ENCODE measurements at places on chromosomes 12 and 14.

- no peak for DNase-seq
These were observed 664.1 kb downstream of the NOVA1 start for GRCh38 chr14:25933731-25934130.

DNA sequence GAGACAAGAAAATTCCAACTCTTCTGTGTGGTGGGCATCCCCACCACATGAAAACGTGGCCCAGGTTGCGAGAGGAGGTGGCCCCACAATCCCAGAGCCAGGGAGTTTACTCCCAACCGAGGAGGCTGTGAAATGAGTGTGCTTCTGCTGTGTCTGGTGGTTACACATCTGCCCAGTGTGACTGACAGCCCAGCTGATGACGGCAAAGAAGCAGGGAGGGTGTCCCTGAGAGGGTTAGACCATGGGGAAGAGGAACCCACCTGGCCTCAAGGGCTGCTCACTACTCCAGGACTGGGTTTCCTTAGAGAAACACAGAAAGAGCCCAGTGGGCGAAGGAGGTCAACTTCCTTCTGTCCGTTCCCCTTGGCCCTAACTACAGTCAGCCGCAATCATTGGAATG, 24.6 kb downstream of the ZFP36L1 start:
- no peak for DNase-seq

DNA sequence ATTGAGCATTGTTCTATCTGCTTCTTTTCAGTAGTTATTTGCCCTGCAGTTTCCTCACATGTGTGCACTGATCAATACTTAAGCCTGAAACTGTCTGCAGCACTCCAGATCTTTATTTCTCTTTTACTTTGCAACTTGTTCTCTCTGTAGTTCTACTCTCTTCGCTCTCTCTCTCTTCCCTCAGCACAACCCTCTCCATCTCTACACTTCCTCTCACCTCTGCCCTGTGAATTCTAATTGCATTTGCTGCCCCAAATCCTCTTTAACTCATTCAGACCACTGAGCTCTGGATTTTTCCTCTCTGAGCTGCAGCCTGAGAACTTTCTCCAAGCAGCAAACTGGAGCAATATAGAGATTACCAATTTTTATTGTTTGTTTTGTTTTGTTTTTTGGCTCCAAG, 1035.5 kb downstream of the FSCB start:
- DNase-seq: no peak

DNA sequence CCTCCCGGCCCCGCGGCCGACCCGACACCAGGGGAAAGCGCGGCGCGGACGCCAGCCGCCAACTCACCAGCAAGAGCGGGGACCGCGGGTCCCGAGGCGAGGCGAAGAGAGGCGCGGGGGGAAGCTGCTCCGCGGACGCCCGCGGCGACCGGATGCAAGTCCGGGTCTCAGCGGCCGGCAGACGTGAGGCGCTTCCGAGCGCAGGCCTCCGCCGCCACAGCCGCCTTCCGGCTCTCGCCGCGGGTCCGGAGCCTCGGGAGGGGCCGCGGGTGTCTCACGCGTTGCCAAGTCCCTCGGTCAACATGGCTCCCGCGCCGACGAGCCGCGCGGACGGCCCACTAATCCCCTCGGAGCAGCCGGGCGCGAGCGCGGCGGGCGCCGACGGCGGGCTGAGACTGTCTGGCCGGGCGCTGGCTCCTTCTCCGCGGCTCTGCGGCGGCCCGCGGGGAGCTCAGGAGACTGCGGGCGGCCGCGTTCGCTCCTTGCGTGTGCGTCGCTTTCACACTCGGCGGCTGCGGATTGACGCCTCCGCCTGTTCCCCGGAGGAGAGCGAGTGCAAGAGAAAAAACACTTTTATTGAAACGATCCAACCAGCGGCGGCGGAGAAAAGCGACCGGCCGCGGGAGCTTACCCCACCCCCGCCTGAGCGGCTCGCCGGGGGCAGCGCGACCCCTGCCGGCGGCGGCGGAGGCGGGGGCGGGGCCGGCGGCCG, at the start of gene CDK17:
TSS of gene CDK17 (minus strand) at position 521 of the 712 bp plus-strand sequence. CDS start 65,603 bp downstream, outside the sequence.
- DNase-seq: peak; percentile 10

GRCh38 chr14:98847521-98848468, 424.2 kb downstream of the BCL11B start:
- no peak for DNase-seq

GRCh38 chr12:4178424-4179170, 95.0 kb upstream of the CCND2 start:
- no peak for DNase-seq

DNA sequence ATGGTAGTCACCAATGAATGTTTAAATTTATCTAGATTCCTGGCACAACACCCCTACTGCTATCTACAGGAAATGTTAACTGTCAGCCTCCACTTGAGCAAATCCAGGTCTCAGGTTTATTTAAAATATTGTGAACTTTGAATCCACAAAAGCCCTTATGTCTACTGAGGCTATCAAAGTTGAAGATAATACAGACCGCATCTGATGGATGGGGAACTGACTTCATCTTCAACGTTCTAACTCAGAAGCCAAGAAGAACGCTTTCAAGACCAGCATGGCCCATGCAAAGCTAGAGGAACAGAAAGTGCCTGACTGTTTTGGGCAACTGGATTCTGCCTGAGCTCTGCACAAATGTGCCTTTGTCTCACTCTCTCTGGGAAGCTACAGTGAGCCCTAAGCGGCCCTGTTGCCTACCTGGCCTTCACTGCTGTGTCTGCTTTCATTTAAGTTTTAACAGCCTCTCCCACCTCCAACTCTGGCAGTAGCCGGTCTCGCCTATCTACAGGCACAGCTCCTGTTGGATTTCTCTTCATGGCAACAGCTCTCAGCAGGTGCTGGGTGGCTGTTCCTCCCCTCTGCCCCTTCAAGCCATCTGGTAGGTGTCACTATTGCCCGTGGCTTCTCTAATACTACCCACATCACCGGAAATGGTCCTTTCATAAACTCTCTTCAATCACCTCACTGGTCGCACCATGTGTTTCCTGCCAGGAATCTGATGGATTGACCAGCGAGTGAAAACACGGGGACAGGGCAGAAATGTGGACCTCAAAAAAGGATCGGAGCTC, 112.1 kb upstream of the OVCH1 start:
- no peak for DNase-seq

GRCh38 chr14:96568621-96569020, 66.4 kb downstream of the PAPOLA start:
- no peak for DNase-seq

GRCh38 chr14:68784978-68785533, 7.8 kb downstream of the ZFP36L1 start:
- DNase-seq: peak; percentile 62

- DNase-seq: no peak
These were observed 94.7 kb upstream of the SLC38A4 start for GRCh38 chr12:46920499-46920898.

DNA sequence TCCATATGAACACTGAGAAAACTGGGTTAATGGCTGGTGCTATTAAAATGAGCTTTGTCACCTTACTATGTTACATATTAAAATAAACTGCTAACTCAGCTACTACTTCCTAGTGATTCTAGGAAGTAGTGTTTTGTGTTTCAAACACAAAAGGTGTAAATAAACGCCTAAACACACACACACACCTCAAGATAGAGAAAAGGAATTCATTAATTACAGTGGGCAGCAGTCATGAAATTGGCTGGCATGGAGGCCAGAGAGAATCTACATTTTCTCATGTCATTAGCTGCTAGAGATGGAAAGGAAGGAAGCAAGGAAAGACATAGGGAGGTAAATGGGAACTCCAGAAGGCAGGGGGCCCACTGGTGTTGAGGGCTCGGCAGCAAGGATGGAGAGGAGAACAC, 787 bp upstream of the PRMT5 start:
- DNase-seq: no peak

GRCh38 chr12:121713257-121713777, 765 bp downstream of the TMEM120B start:
- DNase-seq: no peak

DNA sequence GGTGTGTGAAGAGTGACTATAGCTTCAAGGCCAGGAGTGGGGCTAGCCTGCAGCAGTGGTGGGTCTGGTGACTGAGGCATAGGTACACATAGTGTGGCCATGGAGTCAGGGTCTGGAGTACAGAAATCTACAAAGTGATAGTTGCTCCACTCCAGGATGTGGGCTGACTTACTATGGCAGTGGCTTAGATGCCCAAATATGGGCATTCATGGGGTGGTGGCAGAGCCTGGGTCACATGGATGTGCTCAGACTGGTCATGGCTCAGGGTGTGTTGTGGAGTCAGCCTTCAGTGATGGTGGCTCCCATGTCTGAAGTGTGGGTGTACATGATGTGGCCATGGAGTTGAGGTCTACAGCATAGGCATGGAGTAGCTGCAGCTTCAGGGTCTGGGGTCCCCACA, 27.3 kb downstream of the CLEC6A start:
- no peak for DNase-seq

- no peak for DNase-seq
These were observed 171.1 kb downstream of the DACT1 start for GRCh38 chr14:58808828-58809227.

DNA sequence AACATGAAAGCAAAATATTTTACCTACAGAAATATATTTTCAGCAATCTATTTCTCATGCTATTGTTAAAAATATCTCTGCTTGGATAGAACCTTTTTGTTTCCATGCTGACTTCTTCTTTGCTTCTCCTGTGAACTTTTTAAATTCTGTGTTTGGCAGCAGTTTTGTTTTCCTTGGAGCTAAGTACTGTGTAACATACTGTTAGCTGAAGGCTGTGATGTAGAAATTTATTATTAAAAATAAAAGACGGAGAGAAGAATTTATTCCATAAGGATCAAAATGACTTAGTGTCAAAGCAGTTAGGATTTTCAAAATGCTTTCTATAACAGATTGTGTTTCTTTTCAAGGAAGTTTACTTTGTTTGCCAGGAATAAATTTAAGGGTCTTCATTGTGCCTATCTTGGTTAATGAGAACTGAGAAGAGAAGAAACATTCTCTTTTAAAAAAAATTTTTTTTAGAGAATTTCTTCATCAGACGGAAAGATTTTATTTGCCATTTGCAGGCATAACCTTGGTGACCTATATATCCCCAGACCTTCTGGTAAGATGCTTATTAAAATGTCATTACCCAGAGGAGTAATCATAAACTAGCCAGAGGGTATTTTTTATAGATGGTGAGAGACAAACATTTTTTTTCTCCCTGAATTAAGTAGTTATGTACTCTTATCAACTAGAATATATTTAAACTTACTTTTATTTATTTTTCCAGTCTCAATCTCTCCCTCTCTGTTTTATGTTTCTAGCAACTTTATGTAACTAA, 147.1 kb upstream of the SLCO1C1 start:
- no peak for DNase-seq

DNA sequence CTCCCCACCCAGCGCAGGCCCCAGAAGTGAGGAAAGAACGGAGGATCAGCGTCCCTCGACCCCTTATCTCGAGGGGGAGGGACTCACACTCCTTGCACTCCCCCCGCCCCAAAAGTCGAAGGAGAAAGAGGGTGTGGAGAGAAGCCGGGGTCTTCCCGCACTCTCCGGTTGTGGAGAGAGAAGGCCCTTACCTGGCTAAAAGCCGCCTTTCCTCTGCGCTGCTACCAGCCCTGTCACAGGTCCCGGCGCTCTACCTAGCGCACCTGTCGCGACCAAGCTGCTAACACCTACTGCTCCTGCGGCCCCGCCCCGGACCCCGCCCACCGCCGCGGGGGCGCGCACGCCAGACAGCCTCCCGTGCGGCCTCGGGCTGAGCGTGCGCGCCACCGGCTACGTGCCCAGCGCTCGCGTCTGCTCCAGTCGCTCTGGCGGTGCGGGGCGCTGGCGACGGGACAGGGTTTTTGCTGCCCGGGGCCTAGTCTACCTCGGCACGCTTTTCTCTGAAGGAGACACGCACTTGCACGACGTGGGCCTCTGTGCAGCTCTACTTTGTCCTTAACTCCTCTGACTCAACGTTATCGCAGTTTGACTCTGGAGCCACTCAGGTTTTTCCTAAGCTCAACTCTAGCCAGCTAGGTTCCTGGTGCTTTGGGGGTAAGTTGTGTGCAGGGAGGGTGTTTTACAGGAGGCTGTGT, at the start of gene LIMA1:
TSS of gene LIMA1 (minus strand) at position 292 of the 695 bp plus-strand sequence. CDS start 34,769 bp downstream, outside the sequence.
- DNase-seq: peak; percentile 53

DNA sequence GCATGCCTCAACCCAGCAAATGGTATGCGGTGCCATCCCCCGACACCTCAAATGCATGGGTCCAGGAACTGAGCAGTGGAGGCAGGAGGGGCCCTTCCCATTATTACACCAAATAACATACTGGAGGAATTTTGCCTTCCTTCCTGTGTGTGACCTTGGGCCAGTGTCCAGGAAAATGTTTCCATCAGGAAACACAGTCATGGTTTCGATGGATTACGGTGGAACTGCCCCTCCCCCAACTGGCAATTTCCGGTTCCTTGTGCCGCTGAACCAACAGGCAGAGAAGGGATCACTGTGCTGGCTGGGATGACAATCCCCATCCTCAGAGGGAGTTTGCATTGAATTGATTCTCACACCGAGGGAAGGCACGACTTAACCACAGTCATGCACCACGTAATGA, 9.1 kb upstream of the CDC42BPB start:
- no peak for DNase-seq

GRCh38 chr12:23947395-23947794, 2.1 kb downstream of the SOX5 start:
- DNase-seq: no peak

- DNase-seq: no peak
These were observed 117.7 kb upstream of the C14orf180 start for GRCh38 chr14:104461676-104462449.

DNA sequence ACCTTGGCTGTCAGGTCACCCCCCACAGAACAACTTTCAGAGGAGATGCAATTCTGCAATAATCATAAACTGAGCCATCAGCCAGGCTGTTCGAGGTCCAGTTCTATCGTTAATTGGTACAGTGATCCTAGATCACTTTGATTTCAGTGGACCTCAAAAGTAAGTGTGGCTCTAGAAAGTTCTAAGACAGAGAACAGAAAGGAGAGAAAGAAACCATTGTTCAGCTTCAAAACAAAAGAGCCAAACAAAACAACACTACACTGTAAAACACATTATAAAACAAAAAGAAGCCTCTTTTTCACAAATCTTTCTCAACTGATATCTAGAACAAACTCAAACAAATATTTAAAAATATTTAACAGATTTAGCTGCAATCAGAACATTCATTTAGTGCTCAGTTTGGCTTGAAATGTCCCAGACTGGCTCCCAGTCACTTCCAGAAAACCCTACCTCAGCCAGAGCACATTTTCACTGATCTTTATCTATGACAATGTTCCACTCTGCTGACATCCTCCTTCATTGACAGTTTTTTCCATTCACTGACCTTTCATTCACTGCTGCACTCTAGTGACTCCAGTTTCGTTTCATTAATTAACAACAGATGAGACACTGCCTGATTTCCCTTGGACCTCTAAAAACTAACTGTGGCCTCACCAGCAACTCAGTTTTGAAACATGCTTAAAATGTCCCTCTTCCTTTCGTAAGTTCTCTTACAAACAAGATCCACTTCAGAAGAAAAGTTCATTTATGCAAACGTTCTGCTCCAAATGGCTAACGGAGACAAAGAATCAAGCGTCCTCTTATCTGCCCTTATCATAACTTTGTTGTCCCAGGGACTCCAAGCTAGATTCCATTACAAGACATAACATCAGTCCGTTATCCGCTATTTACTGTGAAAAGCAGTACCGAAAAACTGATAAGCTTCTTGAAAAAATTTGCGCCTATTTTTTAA, 56.8 kb downstream of the DUSP16 start:
- no peak for DNase-seq

All from SW 1271 (cell line).